ENCODE measurements at places on chromosomes 5 and 9. TPM values are rescaled to one million over a fixed set of nuclear protein-coding genes. Genes with fewer than 3 reads are reported as not detected.

GRCh38 chr9:34072868-34073590, 24.3 kb upstream of the UBAP2 start:
- DNase-seq: no peak

DNA sequence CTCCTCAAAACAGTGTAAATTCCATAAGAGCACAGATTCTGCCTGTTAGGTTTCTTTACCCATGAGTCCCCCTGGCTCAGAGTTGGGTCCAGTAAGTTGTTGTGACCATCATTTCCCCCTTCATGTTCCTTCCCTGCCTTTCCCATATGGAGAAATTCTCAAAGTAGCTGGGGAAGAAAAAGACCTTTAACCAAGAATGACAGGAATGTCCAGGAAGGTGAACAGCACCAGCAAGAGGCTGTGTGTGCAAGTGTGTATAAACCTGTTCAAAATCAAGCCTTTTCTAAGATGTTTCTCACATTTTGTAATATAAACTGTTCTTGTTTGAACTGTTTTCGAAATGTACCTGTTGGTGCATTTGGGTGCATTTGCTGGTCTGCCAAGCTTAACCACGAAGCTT, 238.2 kb downstream of the SLIT3 start:
- no peak for DNase-seq

GRCh38 chr9:124940521-124940893, 376 bp downstream of the GOLGA1 start:
- DNase-seq: no peak

DNA sequence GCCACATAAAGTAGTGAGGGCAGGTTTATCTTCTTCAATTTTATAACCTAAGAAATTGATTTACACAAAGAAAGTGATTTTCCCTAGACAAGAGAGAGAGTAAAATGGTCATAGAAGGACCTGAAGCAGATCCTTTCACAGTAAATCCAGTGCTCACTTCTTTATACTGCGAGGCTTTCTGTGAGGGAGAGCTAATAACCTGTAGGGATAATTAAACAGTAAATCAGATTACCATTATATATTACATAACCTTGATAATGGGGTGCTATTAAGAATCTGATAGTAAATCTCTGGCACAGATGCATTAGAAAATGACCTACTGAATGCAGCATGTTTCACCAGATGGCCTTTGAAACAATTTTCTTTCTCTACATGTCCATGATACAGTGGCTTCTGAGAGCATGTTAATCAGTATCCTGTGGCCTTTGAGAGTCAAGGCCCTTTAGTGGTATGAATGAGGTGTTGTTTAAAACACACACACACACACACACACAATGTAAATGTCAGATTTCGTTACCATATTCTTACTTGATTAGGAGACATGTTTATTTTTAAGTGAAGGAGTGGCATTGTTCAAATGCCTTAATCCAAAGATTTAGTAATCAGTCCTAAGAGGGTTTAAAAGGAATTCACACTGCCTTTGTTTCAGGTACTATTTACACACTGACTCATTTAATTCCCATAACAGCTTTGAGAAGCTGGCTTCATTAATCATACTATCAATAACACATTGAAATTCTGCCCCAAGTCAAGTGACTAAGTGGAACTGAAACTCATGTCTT, 124.7 kb downstream of the ALDH1A1 start:
- DNase-seq: no peak

DNA sequence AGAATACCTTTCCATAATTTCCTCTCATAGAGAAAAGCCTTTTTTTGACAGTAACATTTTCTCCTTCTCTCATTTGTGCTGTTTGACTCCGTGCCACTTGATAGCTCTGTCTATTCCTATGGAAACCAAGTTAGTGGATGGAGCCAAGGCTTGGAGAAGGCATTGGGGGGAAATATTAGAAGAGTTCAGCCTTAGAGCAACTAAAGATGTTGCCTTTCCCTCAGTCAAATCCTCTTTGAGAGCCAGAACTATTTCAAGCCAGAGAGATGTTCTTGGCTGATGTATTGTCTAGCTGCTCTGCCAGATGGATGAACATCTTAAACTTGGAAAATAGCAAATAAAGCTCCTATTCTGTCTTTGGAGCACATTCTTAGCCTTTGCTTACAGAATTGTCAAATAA, 112.4 kb downstream of the INVS start:
- DNase-seq: no peak

The GPX8 gene
- not detected for total RNA-seq

The PCDHB14 gene
- not detected for total RNA-seq

All from activated T-helper 2 cell treated with anti-CD3 and anti-CD28 coated beads, Interferon-gamma antibody, Interleukin-2, Interleukin-4, amounts not matched to agents 10 μg/mL and 5 μg/mL and 100 μg/mL, durations not matched to agents 14 hours and 24 hours and 36 hours (primary cell).